ENCODE measurements at places on chromosomes 7 and 10.

GRCh38 chr10:122207596-122207995, 63.5 kb upstream of the BTBD16 start:
- no peak for DNase-seq

- no peak for DNase-seq
Observed at GRCh38 chr7:14294637-14295036, 305.2 kb upstream of the ETV1 start.

- DNase-seq, result no peak
Observed at GRCh38 chr7:73342645-73343044, 14.7 kb downstream of the FKBP6 start.

DNA sequence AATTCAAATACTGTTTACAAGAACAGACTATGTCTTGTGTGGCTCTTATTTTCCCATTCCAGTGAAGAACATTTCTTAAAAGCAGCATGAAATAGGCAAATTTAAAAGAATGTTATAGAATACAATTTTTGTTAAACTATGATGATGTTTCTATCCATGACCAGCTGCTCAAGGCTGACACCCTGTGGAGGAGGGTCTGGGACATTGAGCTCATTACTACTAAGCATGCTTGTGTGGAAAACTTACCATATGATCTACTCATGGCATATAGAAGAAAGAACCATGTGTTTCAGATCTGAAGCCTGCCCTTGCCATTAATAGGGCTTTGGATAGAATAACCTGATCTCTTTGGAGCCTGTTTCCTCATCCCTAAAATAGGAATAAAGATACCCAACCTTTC, 125.0 kb downstream of the FOXP2 start:
- no peak for DNase-seq

Measured in T-helper 2 cell (primary cell).